NCI-H2029 (cell line): ENCODE measurements at places on chromosomes 1 and 21.

DNA sequence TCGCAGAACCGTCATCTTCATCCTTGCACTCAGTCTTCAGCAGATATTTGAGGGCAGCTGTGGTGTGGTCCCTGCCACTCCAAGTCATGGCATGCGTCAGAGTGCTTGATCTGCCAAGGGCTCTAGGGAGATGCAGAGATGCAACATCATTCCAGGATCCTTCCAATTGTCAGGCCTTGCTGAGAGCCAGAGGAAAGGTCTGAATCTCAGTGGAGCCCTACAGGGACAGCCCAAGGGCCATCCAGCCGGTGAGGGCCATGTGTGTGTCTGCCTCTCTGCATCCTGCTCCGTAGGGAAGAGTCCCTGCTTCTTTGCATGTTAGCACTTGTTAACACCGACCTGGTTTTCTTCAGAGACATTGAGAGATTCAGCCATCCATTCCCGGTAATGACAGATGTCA, 17.6 kb downstream of the MAPKAPK2 start:
- DNase-seq, result no peak

DNA sequence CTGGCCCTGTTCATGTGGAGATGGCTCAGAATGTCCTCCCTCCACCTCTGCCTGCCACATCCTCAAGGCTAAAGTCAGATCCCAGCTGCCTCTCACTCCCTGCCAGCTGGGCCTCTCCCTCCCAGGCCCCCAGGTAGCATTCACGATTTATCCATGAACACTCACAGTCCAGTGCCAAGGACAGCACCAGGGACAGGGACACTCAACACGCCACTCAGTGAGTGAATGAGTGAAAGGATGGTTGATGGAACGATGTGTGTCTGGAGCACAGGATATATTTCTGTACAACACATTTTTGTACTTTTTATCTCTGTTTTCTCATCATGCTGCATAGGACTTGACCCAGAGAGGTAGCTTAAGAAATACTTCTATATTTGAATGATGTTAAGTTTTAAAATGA, 10.1 kb downstream of the CYP4A11 start:
- no peak for DNase-seq

- DNase-seq, result no peak
Measured at GRCh38 chr1:8956461-8957349, 11.0 kb downstream of the CA6 start.

GRCh38 chr1:55311057-55311641, 96.0 kb upstream of the USP24 start:
- no peak for DNase-seq

DNA sequence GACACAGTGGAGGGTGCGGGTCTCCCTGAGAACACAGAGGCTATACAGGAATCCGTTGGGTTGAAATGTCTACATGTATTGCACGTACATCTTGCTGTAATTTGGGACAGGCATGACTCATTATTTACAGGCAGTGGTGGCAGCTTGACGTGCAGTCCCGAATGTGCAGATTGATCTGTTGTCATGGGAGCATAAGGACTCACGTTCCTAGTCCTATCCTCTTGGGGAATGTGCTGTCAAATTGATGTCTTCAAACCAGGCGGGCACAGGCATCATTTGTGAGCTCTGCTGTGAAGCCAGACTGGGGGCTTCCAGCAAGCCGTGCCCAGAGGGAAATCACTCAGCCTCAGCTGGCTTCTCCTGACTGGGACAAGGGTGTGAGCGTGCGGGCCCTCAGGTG, 40.5 kb downstream of the S100B start:
- no peak for DNase-seq

DNA sequence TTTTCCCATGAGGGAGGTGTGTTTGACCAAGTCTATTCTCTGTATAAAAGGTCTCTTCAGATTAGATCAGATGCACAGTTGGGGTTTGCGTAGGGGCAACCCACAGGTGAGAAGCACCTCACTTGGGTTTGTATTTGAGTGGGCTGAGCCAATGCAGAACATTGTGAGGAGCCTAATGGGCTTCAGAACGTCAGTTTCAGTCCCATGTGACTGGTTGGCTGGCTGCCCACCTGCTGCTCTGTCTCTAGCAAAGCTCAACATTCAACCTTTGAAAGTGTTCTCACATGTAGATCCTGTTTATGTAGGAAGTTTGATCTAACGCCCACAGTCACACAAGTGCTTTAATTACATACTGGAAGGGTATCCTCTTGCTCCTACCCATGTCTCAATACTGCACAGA, 105.5 kb downstream of the FASLG start:
- no peak for DNase-seq

GRCh38 chr1:64392109-64392508, 77.8 kb upstream of the CACHD1 start:
- DNase-seq, result peak; percentile 32

GRCh38 chr1:59718064-59718988, 96.4 kb upstream of the HOOK1 start:
- no peak for DNase-seq

- no peak for DNase-seq
Measured at GRCh38 chr1:226199971-226200370, 13.4 kb upstream of the ACBD3 start.

DNA sequence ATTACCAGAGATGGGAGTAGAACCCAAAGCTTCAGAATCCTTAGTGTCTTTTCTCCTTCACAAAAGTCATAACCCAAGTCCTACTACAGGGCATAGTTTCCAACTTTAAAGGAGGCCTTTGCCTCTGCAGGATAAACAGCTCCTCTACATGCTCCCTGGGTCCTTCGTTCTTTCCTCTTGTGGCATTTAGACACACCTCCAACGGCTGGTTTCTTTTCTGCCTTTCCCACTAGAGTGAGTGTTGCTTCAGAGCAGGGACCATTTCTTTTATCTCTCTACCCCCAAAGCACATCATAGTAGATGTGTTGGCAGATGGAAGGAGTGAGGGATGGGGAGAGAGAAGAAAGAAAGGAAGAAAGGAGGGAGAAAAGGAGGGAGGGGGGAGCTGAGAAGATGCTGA, 144.7 kb upstream of the SPATA6 start:
- DNase-seq, result no peak

DNA sequence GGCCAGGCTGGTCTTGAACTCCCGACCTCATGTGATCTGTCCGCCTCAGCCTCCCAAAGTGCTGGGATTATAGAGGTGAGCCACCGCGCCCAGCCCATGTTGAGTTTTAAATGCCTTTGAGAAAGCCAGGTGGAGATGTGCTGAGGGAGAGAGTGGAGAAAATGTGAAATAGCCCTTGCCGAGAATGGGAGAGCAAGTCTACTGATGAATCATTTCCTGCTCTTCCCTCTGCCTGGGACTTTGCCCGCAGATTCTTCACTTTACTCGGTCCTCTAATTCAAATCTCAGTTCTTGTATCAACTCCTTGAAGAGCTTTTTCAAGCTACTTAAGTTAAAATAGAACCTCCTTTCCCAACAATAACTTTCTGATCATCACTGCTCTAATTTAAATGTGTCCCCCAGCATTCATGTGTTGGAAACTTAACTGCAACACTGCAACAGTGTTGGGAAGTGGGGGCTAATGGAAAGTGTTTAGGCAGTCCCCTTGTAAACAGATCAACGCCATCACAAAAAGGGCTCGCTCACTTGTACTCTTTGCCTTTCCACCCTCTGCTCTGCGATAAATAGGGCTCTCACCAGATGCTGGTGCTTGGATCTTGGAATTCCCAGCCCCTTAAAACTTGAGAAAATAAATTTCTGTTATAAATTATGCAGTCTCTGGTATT, 27.8 kb downstream of the OSBPL9 start:
- DNase-seq, result no peak

DNA sequence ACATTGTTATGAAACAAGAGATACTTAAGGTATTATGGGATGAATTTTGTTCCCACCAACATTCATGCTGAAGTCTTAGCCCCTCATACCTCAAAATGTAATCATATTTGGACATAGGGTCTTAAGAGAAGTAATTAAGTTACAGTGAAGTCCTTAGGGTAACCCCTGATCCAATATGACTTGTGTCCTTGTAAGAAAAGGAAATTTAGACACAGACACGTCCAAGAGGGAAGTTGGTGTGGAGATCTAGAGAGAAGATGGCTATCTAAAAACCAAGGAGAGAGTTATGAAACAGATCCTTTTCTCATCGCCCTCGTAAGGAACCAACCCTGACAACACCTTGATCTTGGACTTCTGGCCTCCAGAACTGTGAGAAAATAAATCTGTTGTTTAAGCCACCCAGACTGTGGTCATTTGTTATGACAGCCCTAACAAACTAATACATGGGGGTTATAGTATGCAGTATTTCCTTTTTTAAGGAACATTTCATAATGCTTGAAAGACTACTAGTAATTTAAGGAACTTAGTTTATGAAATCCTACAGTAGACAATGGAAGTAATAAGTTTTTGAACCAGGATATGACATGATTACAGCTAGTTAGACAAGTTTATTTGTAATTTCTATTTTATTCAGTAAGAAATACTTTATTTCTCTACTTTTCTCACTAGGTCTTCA, 875.5 kb upstream of the ADGRL2 start:
- no peak for DNase-seq

GRCh38 chr1:182560392-182560984, 28.6 kb downstream of the RNASEL start:
- no peak for DNase-seq

DNA sequence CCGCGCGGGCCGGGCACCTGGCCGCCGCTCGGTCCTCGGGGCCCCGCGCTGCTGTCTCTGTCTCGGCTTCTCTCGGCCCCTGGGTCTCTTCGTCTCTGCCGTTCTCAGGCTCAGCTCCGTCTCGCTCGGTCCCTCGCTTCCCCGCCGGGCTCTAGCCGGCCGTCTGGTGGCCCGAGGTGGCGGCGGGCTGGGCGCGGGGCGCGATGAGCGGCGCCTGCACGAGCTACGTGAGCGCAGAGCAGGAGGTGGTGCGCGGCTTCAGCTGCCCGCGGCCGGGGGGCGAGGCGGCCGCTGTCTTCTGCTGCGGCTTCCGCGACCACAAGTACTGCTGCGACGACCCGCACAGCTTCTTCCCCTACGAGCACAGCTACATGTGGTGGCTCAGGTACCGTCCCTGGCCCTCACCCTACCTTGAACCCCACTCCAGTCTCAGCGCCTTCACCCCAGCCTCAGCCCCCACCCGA, 355 bp downstream of the SHISAL2A start:
- no peak for DNase-seq

- no peak for DNase-seq
Measured at GRCh38 chr1:36707221-36707620, 224.5 kb upstream of the CSF3R start.

- DNase-seq, result no peak
Measured at GRCh38 chr1:89721351-89721750, 88.4 kb downstream of the LRRC8C start.
